ENCODE measurements at places on chromosomes 12 and 14.

GRCh38 chr12:72368719-72369422 lies 96.7 kb downstream of the TRHDE start:
- H3K4me1 ChIP-seq = no peaks in the 10 kb centered on the region
- H3K4me3 ChIP-seq = no peak overlapping the region
- no peak overlapping the region for H3K27ac ChIP-seq
- no peaks in the 10 kb centered on the region for H3K27me3 ChIP-seq

- H3K27me3 ChIP-seq = peaks cover 3% of the 10 kb centered on the region
- no peaks in the 10 kb centered on the region for H3K4me1 ChIP-seq
- H3K36me3 ChIP-seq = no peaks in the 10 kb centered on the region
- DNase-seq = no peak
- H3K4me3 ChIP-seq = no peak overlapping the region
Observed at GRCh38 chr12:125406131-125406530, 340.9 kb downstream of the AACS start.

DNA sequence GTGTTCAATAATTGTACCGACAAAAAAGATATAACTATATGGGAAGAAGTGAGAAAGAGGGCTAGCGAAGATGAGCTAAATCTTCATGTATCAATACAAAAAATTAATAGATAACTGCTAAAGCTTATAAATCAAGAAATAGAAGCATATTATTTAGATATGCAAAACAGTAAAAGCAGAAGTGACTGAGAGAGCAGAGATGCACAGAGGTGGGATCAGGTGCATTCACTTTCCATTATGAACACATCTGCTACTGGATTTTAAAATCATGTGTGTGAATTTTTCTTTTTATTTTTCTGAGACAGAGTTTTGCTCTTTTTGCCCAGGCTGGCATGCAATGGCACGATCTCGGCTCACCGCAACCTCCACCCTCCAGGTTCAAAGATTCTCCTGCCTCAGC lies 33.4 kb downstream of the GUCY2C start:
- no peaks in the 10 kb centered on the region for H3K27me3 ChIP-seq
- H3K36me3 ChIP-seq = no peaks in the 10 kb centered on the region
- H3K4me3 ChIP-seq = no peak overlapping the region
- no peak overlapping the region for H3K27ac ChIP-seq
- H3K4me1 ChIP-seq = peaks cover 12% of the 10 kb centered on the region
- DNase-seq = no peak

DNA sequence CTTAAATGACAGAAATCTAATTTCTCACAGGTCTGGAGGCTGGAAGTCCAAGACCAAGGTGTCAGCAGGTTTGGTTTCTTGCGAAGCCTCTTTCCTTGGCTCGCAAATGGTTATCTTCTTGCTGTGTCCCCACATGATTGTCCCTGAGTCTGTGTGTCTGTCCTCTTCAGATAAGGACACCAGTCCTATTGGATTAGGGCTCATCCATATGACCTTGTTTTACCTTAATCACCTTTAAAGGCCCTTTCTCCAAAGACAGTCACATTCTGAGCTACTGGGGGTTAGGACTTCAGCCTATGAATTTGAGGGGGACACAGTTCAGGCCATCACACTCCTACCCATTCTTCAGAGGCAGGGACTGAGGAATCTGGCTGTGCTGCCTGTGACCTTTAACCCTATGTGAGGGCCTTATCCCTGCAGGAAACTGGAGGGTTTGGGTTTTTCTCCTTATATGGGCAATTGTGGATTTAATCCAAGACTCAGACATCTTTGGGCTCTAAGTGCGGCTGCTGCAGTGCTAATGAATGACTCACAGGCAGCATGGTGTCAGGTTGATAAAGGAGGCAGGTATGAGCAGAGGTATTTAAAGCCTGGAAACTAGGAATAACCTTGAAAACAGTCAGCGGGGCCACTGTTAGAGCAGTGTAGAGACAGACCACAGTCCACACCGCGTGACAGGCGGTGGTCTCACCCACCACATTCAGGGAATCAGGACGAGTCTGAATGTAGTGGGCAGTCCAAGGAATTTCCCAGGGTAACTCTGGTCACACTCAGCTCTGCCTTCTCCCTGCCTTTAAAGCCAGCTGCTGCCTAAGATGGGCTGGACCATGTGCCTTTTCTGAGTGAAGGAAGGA lies 10.2 kb downstream of the TPCN1 start:
- H3K27ac ChIP-seq = no peak overlapping the region
- H3K36me3 ChIP-seq = peaks cover 26% of the 10 kb centered on the region
- no peak overlapping the region for H3K4me3 ChIP-seq

GRCh38 chr14:85363358-85363757 lies 166.6 kb upstream of the FLRT2 start:
- DNase-seq = no peak
- no peaks in the 10 kb centered on the region for H3K27me3 ChIP-seq
- H3K4me3 ChIP-seq = no peak overlapping the region
- H3K4me1 ChIP-seq = no peaks in the 10 kb centered on the region
- H3K27ac ChIP-seq = no peak overlapping the region

GRCh38 chr12:50505675-50506530 lies 1.1 kb downstream of the DIP2B start:
- H3K27ac ChIP-seq = peak overlapping the region; percentile 95
- H3K36me3 ChIP-seq = peaks cover 14% of the 10 kb centered on the region
- DNase-seq = no peak
- no peaks in the 10 kb centered on the region for H3K27me3 ChIP-seq
- H3K4me3 ChIP-seq = peak overlapping the region; percentile 99

GRCh38 chr14:88188745-88189416 lies 134.2 kb downstream of the KCNK10 start:
- no peak for DNase-seq
- H3K27me3 ChIP-seq = peaks cover 15% of the 10 kb centered on the region
- H3K4me1 ChIP-seq = peaks cover 4% of the 10 kb centered on the region
- H3K27ac ChIP-seq = no peak overlapping the region
- no peaks in the 10 kb centered on the region for H3K36me3 ChIP-seq
- no peak overlapping the region for H3K4me3 ChIP-seq

- H3K36me3 ChIP-seq = peaks cover 4% of the 10 kb centered on the region
- H3K4me3 ChIP-seq = no peak overlapping the region
- DNase-seq = no peak
- peaks cover 3% of the 10 kb centered on the region for H3K27me3 ChIP-seq
- peaks cover 32% of the 10 kb centered on the region for H3K4me1 ChIP-seq
Observed at GRCh38 chr12:32110942-32111341, 4.3 kb downstream of the BICD1 start.

- peaks cover 11% of the 10 kb centered on the region for H3K27me3 ChIP-seq
- H3K4me1 ChIP-seq = no peaks in the 10 kb centered on the region
- no peak overlapping the region for H3K27ac ChIP-seq
- H3K36me3 ChIP-seq = no peaks in the 10 kb centered on the region
- no peak for DNase-seq
Observed at GRCh38 chr12:123494124-123494851, 36.3 kb downstream of the SNRNP35 start.

DNA sequence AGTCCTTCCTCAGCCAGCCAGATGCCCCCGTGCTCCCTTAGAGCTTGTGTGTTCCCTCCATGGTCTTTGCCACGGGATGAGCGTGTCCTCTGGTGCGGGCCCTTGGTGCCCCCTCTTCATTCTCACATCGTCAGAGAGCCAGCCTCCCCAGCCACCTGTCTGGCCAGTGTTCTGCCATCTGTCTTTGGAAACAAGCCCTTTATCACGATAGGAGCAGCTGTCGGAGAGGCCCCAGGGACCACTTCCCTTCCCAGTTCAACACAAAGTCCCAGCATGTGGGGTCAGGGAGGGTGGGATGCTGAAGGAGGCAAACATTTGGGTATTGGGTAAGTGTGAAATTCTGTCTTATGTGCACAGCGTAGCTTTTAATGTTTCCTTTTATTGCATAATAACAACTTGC lies 44.5 kb downstream of the DYNC1H1 start:
- no peaks in the 10 kb centered on the region for H3K27me3 ChIP-seq
- H3K36me3 ChIP-seq = peaks cover 82% of the 10 kb centered on the region
- H3K27ac ChIP-seq = no peak overlapping the region
- DNase-seq = no peak
- no peaks in the 10 kb centered on the region for H3K4me1 ChIP-seq

- H3K4me1 ChIP-seq = no peaks in the 10 kb centered on the region
- no peaks in the 10 kb centered on the region for H3K36me3 ChIP-seq
- no peak for DNase-seq
- H3K4me3 ChIP-seq = no peak overlapping the region
- H3K27ac ChIP-seq = no peak overlapping the region
- H3K27me3 ChIP-seq = peaks cover 14% of the 10 kb centered on the region
Observed at GRCh38 chr14:95763875-95764274, 50.0 kb upstream of the TCL1A start.

GRCh38 chr12:90499795-90500194 lies 455.2 kb downstream of the CCER1 start:
- no peaks in the 10 kb centered on the region for H3K4me1 ChIP-seq
- no peaks in the 10 kb centered on the region for H3K27me3 ChIP-seq
- no peak overlapping the region for H3K4me3 ChIP-seq
- no peak overlapping the region for H3K27ac ChIP-seq
- H3K36me3 ChIP-seq = no peaks in the 10 kb centered on the region

GRCh38 chr14:99401211-99401610 lies 79.4 kb downstream of the SETD3 start:
- H3K4me1 ChIP-seq = peaks cover 11% of the 10 kb centered on the region
- no peak for DNase-seq

DNA sequence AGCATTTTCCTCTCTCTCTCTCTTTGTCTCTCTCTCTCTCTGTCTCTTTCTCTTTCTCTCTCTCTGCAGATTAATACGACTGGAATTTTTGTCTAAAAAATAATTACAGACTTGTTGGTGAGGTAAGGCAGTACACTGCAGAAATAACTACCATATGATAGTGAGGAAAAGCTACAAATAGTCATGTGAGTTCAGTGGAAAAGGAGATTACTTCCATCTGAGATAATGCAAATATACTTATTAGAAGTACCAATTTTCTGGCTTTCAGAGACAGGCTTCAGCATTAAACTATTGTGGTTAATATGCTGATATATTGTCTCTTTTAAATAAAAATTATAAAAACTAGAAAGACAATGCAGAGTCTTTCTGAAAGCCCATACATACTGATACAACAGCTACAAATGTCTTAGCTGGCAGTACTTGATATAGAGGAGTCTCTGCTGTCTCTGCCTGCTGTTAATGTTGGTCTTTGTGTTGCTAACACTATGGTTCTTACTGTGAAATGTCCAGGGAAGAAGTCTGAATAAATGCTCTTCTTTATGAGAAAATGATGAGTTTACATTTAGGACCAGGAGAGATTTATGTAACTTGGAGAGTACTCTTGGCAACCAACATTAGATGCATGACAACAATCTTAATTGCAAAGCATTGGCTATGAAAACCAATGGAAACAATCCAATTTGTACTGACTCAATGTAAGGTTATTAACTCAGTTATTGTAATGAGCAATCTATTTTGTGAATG lies 167.0 kb downstream of the LRFN5 start:
- H3K4me3 ChIP-seq = no peak overlapping the region
- DNase-seq = no peak
- no peaks in the 10 kb centered on the region for H3K27me3 ChIP-seq
- no peak overlapping the region for H3K27ac ChIP-seq
- no peaks in the 10 kb centered on the region for H3K4me1 ChIP-seq

- no peak overlapping the region for H3K4me3 ChIP-seq
- no peaks in the 10 kb centered on the region for H3K4me1 ChIP-seq
- no peak overlapping the region for H3K27ac ChIP-seq
- H3K27me3 ChIP-seq = no peaks in the 10 kb centered on the region
- DNase-seq = no peak
Observed at GRCh38 chr14:27409944-27410343, 812.1 kb upstream of the NOVA1 start.

GRCh38 chr12:98999559-98999958 lies 354.5 kb downstream of the APAF1 start:
- H3K27ac ChIP-seq = no peak overlapping the region
- H3K27me3 ChIP-seq = no peaks in the 10 kb centered on the region
- no peak for DNase-seq
- no peaks in the 10 kb centered on the region for H3K4me1 ChIP-seq
- H3K4me3 ChIP-seq = no peak overlapping the region
- no peaks in the 10 kb centered on the region for H3K36me3 ChIP-seq

DNA sequence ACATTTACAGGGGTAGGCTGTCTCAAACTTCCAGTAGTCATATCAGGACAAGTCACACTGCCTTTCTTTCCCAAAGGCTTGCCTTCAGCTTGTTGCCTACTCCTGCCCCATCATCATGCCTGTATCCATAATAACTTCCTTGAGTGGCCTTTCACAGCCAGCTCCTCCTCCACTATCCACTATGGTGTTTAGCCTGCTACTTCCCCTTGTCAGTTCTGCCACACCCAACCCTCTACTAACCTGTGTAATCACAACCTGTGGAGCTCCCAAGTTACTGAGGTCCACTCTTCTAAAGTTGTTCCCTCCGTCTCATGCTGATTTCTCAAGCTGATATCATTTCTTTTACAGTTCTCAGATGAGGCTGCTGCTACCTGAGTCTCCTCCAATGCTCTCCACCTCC lies 159.9 kb downstream of the BMP4 start:
- no peaks in the 10 kb centered on the region for H3K27me3 ChIP-seq
- H3K4me3 ChIP-seq = no peak overlapping the region
- no peaks in the 10 kb centered on the region for H3K4me1 ChIP-seq
- H3K27ac ChIP-seq = no peak overlapping the region

- H3K4me3 ChIP-seq = no peak overlapping the region
- DNase-seq = no peak
- H3K4me1 ChIP-seq = peaks cover 51% of the 10 kb centered on the region
- H3K36me3 ChIP-seq = peaks cover 8% of the 10 kb centered on the region
Observed at GRCh38 chr12:47407463-47408129, 298.2 kb downstream of the RPAP3 start.

DNA sequence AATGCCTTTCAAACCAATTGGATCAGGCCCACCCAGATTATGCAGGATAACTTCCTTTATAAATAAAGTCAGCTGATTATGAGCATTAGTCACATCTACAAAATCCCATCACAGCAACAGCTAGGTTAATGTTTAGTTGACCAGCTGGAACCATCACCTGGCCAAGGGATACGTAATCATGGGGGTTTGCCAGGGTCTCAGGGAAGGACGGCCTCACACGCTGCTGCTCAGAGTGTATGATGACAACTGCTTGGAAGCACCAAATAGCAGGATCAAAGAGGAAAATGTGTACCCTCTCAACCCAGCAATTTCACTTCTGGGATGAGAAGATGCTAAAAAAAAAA lies 162.6 kb downstream of the SLC15A4 start:
- H3K4me1 ChIP-seq = no peaks in the 10 kb centered on the region
- no peak overlapping the region for H3K27ac ChIP-seq
- H3K4me3 ChIP-seq = no peak overlapping the region

DNA sequence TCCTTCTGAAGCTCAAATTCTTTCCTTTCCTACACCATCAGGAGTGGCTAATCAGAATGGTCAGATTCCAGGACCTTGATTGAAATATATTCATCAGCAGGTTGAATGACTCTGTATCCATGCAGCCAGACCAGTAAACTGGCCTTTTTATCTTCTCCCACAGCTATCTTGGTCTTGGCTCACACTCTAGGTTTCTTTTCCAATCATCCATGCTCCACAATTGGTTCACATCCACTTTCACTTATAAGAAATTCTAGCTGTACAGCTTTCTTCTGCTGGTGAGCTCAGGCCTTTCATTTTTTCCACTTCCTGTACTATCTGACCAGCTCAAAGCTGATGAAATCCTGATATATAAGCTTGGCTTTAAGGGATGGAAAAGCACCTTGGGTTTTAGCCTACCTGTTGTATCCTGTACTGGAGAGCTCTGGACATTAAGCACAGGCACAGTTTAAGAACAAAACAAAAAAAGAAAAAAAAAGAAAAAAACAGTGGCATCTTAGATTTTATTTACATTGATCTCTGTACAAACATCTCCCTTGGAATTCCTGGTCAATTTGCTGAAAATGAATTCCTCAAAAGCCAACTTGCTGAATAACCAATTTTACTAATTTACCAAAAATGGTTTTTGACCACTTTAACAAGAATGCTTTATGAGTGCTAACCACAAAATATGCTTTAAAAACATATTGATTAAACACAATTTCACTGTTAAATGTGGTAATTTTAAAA lies 91.6 kb upstream of the PAWR start:
- H3K36me3 ChIP-seq = peaks cover 28% of the 10 kb centered on the region
- peak overlapping the region; percentile 71 for H3K27ac ChIP-seq
- peaks cover 2% of the 10 kb centered on the region for H3K4me1 ChIP-seq
- no peak for DNase-seq
